ENCODE measurements at places on chromosomes 7 and 10. TPM values are rescaled to one million over a fixed set of nuclear protein-coding genes. Genes with fewer than 3 reads are reported as not detected.

DNA sequence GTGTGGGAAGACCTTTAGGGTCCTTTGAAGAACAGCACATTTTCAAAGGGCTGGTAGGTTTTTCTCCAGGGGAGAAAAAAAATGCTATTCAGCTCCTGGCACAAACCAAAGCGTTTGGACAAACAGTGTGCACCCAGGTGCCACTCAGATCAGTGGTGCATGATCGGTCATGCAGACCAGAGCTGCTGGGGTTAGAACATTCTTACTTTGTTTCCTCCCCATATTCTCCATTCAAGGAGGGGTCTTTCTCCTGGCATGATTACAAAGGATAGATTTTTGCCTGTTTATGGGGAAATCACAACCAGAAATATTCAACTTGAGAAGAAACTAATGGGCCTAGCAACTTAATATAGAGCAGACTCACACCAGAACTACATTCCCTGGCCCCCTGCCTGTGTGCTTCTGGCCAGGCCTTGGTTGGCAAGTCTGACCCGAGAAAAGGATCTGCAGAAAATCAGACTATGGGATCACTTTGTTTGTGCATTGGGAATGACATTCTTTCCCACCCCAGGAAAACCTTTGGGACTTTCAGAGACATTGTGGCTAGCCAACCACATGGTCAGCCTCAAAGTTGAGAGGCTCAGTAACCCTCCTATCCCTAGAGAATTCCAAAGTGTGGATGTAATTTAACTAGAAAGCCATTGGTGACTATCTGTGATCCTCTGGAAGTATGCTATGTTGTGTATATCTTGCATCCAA, 82.3 kb upstream of the FGL2 start:
- peaks cover 2% of the 10 kb centered on the region for H3K36me3 ChIP-seq
- H3K4me1 ChIP-seq, result peaks cover 13% of the 10 kb centered on the region
- no peak overlapping the region for H3K4me3 ChIP-seq

DNA sequence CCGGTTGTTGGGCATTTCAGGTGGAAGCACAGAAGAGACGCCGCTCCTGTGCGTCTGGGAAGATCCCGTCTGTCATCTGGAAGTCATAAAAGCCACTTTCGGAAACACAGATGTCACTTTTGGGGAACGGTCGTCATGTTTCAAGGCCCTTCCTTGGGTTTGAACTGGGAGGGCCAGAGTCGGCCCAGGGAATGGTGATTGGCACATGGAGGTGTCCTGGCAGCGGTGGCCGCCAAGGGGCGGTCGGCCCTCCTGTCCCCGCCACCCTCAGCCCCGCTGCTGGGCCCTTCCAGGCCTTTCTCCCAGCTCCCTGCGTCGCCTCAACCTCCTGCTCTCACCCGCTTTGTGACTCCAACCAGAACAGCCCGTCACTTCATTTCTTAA, 115.2 kb upstream of the SFMBT2 start:
- no peak overlapping the region for H3K27ac ChIP-seq
- no peaks in the 10 kb centered on the region for H3K36me3 ChIP-seq
- peaks cover 5% of the 10 kb centered on the region for H3K27me3 ChIP-seq
- peaks cover 8% of the 10 kb centered on the region for H3K4me1 ChIP-seq

GRCh38 chr10:113441220-113441619, 111.6 kb upstream of the HABP2 start:
- no peak overlapping the region for H3K27ac ChIP-seq
- no peak overlapping the region for H3K4me3 ChIP-seq
- H3K36me3 ChIP-seq, result no peaks in the 10 kb centered on the region

The AKR1C1 gene
- total RNA-seq, result not detected

The CXCL12 gene
- not detected for total RNA-seq

GRCh38 chr7:81690251-81690650, 79.6 kb downstream of the HGF start:
- no peaks in the 10 kb centered on the region for H3K4me1 ChIP-seq
- no peak overlapping the region for H3K4me3 ChIP-seq
- H3K27ac ChIP-seq, result no peak overlapping the region
- H3K36me3 ChIP-seq, result no peaks in the 10 kb centered on the region

GRCh38 chr7:21947056-21947455, 1.4 kb upstream of the CDCA7L start:
- no peak overlapping the region for H3K4me3 ChIP-seq
- H3K27ac ChIP-seq, result no peak overlapping the region
- peaks cover 7% of the 10 kb centered on the region for H3K36me3 ChIP-seq
- H3K27me3 ChIP-seq, result no peaks in the 10 kb centered on the region
- DNase-seq, result no peak
- H3K4me1 ChIP-seq, result peaks cover 56% of the 10 kb centered on the region

The NUTM2E gene
- 0.44 TPM for total RNA-seq

The DGKI gene
- total RNA-seq, result not detected

DNA sequence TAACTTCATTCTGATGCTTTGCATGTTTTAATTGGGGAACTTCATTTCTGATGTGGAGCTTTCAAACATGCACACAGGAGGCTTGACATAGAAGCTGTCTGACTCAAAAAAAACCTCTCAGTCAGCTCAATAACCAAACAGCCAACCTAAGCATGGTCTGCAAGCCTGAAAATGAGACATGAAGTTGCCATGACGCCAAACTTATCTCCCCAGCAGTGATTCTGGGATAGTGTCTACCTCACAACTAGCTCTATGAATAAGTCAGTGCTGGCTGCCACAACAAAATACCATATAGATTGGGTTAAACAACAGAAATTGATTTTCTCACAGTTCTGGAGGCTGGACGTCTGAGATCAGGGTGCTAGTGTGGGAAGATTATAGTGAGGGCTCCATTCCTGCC, 244.2 kb downstream of the CCDC3 start:
- H3K27ac ChIP-seq, result no peak overlapping the region
- no peak overlapping the region for H3K4me3 ChIP-seq
- no peaks in the 10 kb centered on the region for H3K4me1 ChIP-seq
- no peak for DNase-seq
- H3K27me3 ChIP-seq, result no peaks in the 10 kb centered on the region
- peaks cover 51% of the 10 kb centered on the region for H3K36me3 ChIP-seq

The DPY19L1 gene
- 10.0 TPM for total RNA-seq

The ZNF488 gene
- total RNA-seq, result not detected

DNA sequence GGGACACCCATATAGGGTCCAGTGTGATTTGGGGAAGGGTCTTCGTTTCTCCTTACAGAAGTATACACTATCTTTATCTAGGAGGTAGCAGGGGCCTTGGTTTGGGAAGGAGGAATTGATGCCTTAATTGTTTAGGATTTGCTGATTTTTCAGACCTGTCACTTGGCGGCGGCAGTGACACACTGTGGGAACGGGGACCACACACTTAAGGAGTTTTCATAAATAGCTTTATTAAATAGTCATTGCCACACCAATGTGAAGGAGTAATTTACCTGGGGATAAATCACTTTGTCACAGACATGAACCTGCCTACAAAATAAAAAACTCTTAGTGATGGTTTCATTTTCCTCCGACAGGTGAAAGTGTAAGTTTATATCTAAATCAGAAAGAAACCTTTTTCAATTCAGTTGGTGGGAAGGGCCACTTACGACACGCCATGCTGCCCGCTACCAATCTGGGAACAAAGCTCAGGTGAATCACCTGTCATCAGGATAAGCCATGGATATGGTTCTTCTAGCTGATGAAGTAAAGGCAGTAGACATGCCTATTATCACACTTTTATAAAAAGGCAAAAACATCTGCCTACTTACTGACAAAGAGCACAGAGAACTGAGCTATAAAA, 12.3 kb upstream of the ENO4 start:
- H3K36me3 ChIP-seq, result peaks cover 12% of the 10 kb centered on the region
- H3K4me1 ChIP-seq, result peaks cover 14% of the 10 kb centered on the region
- H3K27me3 ChIP-seq, result no peaks in the 10 kb centered on the region
- no peak overlapping the region for H3K27ac ChIP-seq
- DNase-seq, result no peak

GRCh38 chr7:20219446-20220292, 2.5 kb upstream of the MACC1 start:
- DNase-seq, result peak; percentile 65
- peak overlapping the region; percentile 33 for H3K4me3 ChIP-seq
- no peaks in the 10 kb centered on the region for H3K27me3 ChIP-seq
- peak overlapping the region; percentile 95 for H3K27ac ChIP-seq

The GNGT1 gene
- total RNA-seq, result not detected
